ENCODE measurements at places on chromosomes 6 and 20.

DNA sequence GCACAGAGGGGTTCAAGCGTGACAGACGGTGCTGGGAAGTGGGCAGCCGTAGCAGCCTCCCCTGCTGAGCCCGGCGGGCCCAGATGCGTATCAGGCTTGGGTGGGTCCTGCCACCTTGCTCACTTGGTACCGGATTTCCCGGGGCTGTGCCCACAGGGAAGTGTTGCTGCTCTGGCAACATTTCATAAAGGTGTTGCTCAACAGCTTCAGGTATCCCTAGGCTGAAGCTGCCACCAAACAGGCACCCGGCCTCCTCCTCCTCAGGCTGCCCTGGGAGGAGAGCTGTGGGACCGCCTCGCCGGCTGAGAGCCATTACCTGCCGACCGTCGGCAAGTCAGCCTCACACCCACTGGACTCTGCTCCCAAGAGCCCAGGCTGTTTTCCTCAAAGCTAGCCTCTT lies 11.5 kb downstream of the PSMG4 start:
- no peak for DNase-seq

DNA sequence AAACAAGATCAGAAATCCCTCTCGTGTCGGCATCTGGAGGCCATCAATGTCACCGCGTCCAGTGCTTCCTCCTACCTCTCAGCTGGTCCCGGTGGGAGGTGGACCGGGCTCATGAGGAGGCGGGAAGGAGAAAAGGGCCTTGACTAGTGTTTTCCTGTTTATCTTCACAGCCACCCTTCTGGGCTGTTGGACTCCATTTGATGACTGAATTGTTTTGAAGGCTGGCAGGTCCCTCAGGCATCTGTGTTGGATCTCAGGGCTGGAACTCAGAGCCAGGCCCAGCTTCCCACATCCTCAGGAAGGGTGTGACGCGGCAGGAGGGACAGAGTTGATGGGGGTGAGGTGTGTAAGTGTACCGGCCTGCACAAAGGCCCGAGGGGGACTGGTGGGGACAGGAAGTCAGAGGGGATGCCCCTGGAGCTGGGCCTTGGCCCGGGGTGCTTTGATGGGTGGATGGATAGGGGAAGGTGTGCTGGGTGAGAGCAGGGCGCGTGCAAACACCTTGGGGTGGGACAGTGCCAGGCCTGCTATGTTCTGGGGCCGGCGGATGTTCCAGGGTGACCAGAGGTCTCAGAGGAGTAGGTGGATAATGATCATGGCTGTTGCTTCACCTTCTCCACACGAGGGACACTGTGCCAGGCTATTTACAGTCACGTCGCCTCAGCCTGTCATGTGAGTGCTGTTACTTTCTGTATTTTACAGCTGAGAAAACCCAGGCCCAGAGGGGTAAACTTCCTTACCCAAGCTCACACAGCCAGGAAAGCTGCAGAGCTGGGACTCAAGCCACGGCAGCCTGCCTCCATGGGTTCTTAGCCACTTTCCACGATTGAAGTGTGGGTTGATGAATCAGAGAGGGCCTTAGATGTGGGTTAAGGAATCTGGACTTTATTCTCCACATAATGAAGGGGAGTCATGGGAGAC lies 17.9 kb upstream of the CHMP4B start:
- DNase-seq = no peak

DNA sequence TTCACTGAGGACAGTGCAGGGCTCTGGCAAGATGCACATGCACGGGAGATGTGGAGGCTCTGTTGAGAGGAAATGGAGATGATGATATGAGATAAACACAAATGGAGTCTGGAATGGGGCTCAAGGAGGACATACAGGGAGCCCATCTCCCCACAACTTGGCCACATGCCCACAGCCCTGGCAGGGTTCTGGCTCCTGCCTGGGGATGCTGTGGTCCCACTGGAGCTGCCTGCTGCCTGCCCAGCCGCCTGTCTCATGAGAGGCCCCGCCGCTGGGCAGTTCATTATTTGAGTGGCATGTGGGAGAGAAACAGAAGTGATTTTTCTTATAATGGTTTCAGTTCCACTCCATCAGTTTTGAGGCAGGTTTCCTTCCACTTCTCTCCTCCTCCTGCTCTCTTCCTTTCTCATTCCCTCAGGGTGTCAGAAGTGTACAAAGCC lies 133.6 kb upstream of the TRAF3IP2 start:
- no peak for DNase-seq

DNA sequence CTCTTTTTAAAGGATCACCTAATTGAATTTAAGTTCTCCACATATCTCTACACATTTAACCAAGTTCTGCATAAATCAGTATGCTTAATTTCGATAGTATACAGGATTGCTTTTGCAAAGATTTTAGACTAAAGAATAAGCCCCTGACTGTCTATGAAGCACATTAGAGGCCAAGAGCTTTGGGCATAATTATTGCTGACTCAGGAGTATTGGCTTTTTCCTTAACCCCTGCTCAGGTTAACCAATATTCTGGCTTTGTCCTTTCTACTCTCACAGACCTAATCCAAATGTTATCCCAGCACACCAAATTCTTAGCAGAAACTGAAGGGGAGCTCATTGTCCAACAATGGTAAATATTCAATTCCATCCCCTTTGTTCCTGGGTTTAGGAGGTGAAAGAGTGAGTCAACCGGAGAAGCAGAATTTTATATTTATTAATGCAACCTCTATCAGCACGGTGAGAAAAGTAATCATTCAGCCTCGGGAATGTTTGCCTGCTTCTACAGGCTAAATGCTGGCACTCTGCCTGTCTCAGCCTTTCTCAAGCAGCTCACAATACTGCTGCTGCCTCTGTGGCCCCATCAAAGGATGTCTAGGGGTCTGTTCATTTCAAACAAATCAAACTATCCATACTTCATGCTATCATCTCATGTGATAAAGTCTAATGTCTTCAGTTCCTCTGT lies 125.0 kb downstream of the SIM1 start:
- DNase-seq = no peak
